ENCODE measurements at places on chromosomes 2 and 18.

DNA sequence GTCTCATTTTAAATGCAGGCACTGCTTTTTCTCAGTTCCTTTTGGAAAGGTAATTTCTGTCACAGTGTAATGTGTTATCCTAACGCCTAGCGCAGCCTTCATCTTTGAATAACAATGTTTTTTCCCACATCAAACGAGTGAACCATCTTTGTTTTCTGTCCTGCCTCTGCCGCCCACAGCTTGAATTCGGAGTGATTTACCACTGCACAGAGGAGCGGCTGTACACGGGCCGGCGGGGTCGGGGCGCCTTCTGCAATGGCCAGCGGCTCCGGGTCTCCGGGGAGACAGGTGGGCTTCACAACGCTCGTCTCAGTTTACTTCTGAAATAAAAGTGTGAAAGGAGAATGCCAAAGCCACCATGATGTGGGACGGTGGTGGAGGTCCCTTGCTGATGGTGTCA is 32.8 kb downstream of the IMPA2 start:
- no peak for DNase-seq

GRCh38 chr18:77635858-77636257 is 386.2 kb downstream of the GALR1 start:
- no peak for DNase-seq

GRCh38 chr18:48621815-48622555 is 83.2 kb downstream of the CTIF start:
- no peak for DNase-seq

GRCh38 chr2:48844417-48845155 is 89.1 kb upstream of the LHCGR start:
- no peak for DNase-seq

All from NCI-H446 (cell line).